Fibroblast of skin of left biceps (primary cell): ENCODE measurements at places on chromosomes 3 and 15.

GRCh38 chr15:45132844-45133560 is 3.2 kb downstream of the DUOX1 start:
- no peak for DNase-seq

DNA sequence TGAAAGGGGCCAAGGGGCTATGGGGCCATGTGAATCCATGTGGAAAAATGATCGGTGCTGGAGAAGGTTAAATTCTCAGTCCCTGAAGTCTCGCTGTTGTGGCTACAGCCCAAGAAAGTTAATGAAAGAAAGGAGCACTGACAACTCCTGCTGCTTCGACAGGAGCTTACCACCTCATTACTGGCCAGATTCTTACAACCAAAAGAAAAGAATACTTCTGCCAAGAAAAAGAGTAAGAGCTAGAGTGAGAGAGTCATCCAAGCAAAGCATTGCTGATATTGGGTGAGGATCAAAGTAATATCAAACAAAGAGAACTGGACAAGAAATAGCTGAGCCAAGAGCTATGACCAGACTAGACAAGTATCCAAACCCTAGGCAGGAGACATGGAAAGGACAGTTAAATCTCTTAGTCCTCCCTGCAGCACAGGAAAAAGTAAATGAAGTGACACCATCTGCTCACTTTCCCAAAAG is 348.4 kb upstream of the PLSCR5 start:
- peak; percentile 25 for DNase-seq

DNA sequence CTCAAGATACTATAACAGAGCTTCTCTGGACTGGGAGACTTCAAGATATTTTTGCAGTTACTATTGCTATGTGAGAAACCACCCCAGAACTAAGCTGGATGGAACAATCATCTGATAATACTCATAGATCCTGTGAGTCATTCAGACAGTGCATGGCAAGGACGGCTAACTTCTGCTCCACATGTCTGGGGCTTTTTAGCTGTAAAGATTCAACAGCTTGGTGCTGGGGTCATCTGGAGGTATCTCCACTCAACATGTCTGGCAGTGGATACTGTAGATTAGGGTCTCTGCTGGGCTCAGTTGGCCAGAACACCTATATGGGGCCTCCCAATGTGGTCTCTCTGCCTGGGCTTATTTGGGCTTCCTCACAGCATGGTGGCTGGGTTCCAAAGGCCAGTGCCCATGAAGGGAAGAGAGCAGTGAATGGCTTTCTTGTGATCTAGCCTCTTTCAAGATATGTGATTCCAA is 117.3 kb upstream of the SLC7A14 start:
- peak; percentile 83 for DNase-seq

GRCh38 chr3:123722021-123722420 is 137.2 kb upstream of the HACD2 start:
- DNase-seq = no peak

DNA sequence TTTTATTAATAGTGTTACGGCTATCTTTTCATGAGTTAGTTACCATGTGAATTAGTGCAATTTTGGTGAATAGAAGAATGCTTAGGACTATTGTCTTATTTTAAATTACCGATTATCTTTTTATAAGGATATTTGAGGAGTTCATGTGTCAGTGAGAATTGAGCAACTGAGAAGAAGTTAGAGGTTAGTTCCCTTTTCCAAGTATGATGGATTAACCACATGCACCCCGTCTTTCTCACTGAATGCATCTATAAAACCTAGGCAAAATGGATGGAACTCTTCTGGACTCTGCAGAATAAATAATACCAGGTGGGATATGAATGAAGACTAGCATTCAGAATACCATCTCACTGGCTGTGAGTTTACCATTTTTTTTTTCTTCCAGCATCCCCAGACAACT is 74.3 kb downstream of the TCF12 start:
- no peak for DNase-seq

- DNase-seq = no peak
Measured at GRCh38 chr3:125054062-125054448, 1.7 kb downstream of the HEG1 start.

- no peak for DNase-seq
Measured at GRCh38 chr3:136141291-136141785, 54.8 kb downstream of the MSL2 start.

GRCh38 chr15:101001796-101002195 is 82.6 kb downstream of the LRRK1 start:
- no peak for DNase-seq

GRCh38 chr3:53073553-53074365 is 27.9 kb upstream of the SFMBT1 start:
- no peak for DNase-seq

DNA sequence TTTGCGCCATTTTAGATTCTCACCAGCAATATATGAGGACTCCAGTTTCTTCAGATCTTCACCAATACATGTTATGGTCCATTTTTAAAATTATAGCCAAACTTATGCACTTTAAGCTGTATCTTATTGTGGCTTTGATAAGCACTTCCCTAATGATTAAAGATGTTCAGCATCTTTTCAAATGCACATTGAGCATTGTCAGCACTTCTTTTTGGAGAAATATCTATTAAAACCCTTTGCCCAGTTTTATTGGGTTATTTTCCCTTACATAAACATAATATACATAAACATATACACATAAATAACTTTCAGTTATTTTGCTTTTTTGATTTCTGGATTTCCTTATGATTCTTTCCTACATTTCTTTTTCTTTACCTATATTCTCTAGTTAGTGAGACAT is 83.8 kb downstream of the ROBO1 start:
- no peak for DNase-seq

DNA sequence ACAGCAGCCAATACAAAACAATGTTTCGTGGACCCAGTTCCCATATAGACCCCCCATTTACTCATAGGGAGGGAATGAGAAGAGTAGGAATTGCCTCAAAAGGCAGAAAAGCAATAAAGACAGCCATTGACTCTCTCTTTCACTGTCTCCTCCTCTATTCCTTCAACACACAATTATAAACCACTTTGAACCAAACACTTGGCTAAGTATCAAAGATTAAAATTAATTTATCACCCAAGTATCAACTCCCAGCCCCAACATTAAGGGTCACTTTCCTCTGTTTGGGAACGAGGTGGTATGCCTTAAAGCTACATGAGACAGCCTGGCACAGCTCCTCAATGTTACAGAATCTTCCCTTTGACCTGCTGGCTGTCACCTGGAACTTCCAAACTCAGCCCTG is 16.4 kb upstream of the LRIG1 start:
- DNase-seq = no peak

DNA sequence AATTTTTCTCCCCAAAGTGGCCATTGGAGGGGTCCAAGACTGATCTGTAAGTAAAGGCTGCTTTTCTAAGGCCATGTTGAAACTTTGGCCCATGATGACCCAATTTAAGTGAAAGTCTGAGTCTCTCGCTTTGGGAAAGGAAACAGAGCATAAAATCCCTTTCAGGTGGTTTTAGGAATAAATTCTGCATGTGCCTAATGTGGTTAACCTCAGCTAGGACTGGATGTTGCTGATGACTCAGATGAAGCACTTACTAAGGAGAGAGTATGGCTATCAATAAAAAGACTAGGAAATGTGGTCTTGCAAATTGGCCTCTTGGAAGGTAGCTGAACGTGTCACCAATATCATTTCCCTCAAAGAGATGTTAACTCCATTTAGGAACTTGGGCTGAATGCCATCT is 458.5 kb downstream of the AGBL1 start:
- no peak for DNase-seq

DNA sequence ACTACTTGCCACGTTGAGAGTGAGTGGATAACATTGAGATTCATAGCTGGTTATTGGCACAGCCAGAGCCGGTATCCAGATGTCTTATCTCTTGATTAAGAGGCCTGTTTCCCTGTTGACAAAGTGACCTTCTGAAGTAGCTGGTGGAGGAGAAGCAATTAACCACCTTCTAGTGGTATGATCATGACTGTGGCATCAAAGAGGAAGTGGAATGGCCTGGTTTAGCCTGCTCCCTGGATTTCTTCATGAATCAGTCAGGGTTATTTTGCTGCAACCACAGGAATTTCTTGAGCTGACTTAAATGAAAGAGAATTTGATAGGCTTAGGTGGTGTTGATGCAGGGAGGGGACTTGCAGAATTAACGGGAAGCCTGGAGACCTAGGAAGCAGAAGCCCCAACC is 398.3 kb downstream of the MFSD1 start:
- DNase-seq = peak; percentile 46

DNA sequence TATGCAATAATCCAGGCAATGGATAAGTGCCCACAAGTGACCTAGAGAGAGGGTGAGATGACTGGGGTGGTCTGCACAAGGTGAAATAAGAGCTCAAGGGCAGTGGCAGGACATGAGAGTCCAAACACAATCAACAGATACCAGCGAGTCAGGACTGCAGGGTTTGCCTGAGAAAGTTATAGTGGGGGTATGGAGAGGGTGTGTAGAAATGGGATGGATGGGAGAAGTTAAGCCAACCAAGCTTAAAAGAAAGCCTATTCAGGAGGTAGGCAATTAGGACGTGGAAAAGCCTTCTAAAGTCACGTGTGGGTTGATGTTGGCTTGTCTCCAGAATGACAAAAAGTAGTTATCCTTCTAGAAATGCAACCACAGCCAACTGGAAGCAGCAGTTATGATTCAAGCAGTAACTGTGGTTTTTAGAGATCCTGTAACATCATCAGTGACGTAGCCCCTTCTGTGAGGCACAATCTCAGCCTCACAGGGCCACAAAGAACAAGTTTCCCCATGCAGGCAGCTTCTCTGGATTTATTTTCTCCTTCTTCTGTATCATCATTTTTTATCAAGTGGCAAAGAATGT is 56.1 kb downstream of the FAM174B start:
- peak; percentile 23 for DNase-seq

DNA sequence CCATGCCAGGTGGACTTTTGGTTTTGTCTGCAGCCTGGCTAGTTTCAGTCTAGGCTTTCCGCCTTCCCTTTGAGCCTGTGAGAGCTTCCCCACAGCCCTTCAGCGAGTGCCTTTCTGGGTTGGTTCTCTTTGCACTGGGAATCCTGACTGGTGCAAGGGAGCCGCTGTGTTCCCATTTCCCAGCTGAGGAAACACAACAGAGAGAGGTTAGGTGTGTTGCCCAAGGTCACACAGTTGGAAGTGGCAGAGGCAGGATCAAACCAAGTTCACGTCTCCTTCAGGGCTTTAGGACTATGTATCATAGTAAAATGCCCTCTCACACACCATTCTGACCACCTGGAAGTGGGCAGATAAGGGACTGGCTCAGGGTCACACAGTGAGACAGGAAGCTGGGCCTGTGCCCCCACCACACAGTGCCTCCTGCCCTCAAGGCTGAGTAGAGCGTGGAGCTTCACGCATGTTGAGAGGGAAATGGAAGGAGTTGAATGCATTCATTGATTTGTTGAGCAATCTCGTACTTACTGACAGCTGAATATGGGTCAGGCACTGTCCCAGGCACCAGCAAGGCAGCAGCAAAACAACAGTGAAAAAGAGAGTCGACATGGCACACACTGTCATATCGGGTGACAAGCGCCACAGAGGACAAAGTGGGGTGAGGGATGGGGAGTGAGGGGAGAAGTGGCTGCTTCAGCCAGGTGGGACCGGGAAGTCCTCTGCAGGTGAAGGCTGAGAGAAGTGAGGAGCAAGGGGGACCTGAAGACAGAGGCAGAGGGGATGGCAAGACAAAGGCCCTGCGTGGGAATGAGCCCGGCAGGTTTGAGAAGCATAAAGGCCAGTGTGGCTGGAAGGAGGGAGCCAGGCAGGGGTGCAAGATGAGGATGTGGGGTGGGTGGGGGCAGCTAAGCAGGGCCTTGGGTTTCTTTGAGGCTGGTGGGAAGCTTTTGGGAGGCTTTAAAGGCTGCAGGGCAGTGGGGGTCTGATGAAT is 12.3 kb upstream of the ANPEP start:
- no peak for DNase-seq

DNA sequence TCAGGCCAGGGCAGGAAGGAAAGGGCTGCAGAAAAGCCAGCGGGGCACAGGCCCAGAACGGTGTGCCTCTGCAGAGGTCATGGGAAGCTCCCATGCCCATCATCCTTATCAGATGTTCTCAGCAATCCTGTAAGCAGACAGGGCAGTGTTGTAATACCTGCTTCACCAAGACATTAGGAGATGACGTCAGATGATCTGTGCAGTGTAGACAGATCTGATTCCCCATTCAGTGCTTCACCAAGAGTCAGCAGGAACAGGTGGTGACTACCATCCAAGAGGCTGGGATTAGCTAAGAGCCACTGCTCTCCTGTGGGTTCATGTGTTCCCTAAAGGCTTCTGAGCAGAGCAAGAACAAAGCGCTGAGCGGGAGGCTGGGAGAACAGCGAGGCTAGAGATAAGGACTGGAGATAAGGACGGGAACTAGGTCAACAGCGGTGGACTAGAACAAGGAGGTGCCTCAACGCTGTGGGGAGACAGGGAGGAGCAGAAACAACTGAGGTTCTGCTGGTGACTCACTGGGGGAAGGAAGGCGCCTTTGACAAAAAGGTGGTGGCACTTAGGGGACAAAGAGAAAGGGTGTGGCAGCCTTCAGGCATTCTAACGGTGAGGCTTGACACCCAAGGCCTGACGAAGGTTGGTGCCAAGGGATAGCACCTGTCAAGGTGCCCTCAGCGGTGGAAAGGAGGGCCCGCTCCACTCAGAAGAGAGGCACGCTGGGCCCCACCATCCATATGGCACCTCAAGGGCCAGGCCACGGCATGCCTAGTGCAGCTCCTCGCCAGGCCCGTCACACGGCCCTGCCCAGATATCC is 28.4 kb downstream of the CCDC12 start:
- no peak for DNase-seq

DNA sequence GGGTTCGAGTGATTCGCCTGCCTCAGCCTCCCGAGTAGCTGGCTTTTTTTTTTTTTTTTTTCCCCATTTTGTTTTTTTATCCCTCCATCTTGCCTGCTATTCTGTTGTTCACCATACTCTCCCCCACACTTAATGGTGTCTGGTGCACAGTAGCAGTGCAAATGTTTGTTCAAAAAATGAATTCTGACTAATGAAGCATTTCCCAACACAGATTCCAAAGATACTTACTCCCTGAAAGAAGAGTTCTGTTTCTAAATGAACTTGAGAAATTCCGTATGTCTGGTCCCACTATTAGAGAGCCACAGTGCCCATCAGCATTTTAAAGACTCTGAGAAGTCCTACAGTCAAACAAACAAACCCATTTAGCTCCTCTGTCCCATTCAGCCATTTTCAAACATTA is 9.5 kb downstream of the EDEM1 start:
- peak; percentile 56 for DNase-seq

- peak; percentile 20 for DNase-seq
Measured at GRCh38 chr15:81411969-81412633, 38.1 kb upstream of the TMC3 start.

GRCh38 chr3:122934251-122934650 is 93.3 kb downstream of the SEMA5B start:
- DNase-seq = no peak

DNA sequence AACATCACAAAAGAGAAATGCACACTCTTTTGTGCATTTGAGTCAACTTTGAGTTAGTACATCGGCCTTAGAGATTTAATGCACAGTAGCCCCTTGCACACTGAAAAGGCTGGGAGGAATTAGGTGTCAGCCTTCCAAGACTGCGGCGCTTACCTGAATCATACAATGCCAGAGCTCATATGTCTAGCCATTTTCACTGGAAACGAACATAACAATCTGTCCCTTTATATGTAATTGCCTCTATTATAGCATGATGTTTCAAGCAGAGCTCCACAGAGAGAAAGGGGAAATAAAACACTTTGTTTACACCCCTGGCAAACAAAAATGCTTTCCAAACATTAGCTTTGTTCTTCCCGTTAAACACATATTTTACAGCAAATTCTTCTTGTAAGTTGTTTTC is 315.7 kb upstream of the SLCO3A1 start:
- DNase-seq = no peak

GRCh38 chr3:141388823-141389621 is 20.7 kb downstream of the ZBTB38 start:
- DNase-seq = no peak

- no peak for DNase-seq
Measured at GRCh38 chr3:79767194-79767904, 449 bp downstream of the ROBO1 start.

- no peak for DNase-seq
Measured at GRCh38 chr15:48717458-48717857, 71.9 kb upstream of the FBN1 start.
